ENCODE measurements at places on chromosomes 1 and 21.
A peak's percentile ranks its signal among the peaks of the same experiment; 100 is the strongest.

DNA sequence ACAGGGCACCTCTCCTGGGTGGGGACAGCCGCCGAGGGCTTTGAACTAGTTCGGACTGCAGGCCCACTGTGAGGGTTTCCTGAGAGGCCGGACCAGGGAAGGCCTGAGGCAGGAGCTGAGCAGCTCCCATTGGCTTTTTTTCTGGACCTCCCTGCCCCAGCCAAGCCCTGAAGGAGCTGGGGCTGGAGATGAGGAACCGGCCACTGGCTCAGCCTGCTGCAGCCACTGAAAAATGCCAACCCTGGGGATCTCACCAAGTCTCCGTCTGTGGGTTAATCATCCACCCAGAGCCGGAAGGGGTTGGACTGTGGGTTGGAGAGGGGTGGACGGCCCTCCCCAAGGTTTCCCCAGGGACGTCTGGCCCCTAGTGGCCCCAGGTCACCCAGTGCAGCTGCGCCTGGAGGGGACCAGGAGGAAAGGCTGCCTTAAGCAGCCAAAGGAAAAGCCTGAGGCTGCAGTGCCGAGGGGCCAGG is 2.5 kb downstream of the VWA1 start:
- no peak for DNase-seq

- DNase-seq, result no peak
Observed at GRCh38 chr1:16992675-16993074, 12.3 kb upstream of the MFAP2 start.

GRCh38 chr1:228190778-228191177 is 17.1 kb upstream of the OBSCN start:
- no peak for DNase-seq

GRCh38 chr1:65190229-65190628 is 42.2 kb downstream of the AK4 start:
- no peak for DNase-seq

GRCh38 chr1:42822800-42823392 is 5.7 kb upstream of the SVBP start:
- DNase-seq, result peak; percentile 24

DNA sequence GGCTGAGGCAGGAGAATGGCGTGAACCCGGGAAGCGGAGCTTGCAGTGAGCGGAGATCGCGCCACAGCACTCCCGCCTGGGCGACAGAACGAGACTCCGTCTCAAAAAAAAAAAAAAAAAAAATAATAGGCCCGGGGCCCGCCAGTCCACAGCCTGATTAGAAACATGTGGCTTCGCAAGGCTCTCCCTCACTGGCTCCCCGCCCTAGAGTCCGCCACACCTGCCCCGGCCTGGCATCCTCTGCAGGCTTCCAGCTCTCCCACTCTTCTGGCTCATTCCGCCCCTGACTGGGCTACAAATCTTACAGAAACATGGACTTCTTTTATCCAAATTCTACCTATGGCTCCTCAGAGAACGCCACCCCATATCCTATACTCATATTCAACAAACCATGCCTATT is 32.4 kb downstream of the PGBD5 start:
- DNase-seq, result no peak

DNA sequence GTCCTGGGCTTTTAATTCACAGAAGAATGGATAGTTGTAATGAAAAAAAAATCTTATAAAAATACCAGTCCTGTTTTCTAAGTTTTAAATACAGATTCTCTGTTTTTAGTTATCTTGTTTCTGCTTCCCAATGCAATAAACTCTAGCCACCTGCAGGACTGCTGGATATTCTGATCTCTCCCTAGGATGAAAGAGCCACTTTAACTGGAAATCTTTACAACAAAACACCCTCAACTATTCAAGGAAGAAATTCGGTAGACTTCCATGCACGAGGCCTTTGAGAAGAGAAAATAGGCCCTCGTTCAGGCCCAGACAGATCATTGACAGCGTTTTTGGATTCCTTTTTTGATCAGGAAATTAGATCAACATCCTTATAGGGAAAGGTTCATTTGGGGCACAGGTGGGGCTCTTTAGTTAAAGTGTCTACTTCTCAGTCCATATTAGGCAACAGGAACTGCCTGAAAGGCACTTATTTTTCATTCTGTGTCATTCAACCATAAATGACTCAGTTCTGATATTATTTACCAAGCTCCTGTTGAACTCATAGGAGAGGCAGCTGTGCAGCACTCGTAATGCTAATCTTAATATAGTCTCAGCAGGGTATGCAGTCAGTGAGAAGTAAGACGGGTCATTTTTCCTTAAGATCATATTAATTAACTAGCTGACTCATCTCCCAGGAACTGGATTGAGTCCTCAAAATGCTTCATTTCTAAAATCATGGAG is 71.1 kb upstream of the ERRFI1 start:
- DNase-seq, result no peak

DNA sequence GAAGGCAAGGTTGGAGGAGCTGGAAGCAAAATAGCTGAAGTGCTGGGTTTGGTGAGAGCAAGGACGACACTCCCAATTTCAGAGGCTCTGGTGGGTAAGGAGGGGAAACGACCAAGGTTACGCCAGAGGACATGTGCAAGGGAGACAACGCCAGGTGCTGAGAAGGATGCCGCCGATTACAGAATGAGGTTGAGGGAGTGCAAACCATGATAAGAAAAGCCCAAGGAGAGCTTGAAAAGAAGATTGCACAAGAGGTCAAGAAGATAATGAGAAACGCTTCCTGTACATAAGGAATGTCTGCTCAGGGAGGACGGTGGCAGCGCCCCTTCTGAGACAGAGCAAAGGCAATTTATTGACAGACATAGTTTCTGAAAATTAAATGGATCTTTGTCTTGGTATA is 382.0 kb upstream of the PROX1 start:
- DNase-seq, result no peak

DNA sequence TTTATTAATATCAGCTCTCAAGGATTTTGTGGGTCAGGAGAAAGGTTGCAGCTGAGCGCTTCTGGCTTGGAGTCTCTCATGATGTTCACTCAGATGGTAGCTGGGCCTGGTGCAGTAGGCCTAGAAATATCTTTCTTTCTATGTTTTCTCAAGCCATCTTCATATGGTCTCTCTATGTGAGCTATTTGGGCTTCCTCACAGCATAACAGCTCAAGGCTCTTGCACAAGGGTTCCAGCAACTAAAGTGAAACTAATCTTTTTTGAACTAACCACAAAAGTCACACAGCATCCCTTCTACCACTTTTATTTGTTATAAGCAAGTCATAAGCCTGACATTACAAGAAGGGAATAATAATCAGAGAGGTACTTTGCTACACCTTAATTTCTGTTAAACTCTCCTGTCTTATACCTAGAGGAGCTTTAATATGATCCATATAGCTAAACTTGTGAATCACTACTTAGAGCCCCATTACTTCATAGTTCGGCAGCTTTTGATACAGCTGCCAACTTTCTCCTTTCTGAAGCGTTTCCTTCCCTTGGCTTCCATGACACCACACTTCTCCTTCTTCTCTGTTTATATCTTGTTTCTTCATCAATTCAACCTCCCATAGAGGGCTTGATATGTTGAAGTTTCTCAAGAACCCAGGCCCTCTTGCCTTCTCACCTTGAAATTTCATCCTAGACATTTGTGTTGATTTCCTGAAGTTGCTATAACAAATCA is 720.2 kb downstream of the LTN1 start:
- no peak for DNase-seq

DNA sequence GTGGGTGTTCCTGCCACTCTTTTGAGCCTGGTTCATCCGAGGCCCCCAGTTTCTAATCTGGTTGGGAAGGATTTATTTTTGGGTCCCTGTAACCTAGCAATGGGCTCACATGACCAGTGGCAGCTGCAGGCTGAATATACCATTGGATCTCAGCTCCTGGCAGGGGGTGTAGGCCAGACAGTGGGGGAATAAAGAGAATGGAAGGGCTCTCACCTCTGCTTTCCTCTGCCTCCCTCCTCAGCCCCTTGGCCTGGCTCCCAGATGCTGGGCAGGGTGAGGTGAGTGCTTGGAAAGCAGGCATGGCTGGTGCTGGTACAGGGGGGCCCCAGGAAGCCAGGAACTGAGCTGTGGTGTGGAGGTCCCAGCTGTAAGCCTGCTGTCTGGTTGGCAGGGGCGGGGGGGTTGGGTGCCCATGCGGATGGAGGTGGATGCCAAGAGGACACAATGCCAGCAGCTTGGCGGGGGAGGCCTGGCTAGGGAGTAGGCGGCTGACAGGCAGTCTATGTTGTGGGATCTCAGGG is 3.6 kb upstream of the GPR61 start:
- no peak for DNase-seq

GRCh38 chr1:11524465-11525150 is 45.7 kb downstream of the DISP3 start:
- no peak for DNase-seq

DNA sequence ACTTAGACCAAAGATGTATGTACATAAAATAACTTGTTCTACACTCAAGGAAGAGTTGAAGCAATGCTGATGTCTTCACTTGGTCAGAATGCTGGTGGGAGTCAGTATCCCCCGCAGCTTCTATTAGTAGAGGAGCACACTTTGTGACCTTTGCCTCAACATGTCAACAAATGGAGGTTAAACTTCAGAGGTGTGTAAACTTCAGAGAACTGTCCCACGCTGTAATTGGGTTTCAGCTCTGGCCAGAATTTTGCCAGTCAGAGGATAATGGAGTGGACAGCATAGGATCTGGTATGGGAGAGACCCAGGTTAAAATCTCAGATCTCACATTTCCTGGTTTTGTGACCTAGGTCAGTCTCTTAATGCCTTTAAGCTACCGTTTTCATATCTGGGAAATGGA is 107.6 kb upstream of the ZNF644 start:
- no peak for DNase-seq

- DNase-seq, result no peak
Observed at GRCh38 chr1:109732390-109732881, 8.4 kb downstream of the GSTM3 start.

DNA sequence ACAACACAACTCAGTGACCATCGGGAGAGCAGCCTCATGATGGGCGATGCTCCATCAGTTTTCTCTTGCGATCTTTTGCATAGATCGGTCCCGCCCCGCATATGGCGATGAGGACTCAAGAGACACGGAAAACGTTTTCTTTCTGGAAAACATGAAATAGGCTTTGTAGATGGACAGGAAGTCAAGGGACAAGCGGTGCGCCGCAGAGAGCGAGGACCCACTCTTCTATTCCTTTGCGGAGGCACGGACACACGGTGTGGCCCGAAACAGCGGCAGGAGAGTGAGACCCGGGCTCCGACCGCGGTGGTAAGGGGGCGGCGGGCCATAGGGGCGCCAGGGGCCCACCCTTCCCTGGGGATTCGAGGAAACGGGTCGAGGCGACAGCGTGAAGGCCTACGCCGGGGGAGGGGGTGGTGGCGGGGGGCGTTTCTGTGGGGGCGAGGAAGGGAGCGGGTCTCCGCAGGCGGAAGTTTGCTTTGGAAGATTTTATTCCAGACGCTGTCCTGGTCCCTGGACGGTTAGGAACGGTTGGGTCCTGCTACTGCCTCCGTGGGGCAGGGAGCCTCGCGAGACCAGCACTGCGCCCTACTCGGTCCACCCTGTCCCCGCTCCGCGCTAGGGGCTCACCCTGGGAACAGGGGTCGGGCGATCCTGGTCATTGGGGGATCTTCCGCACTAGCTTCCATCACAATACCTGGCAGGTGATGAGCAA is 796 bp upstream of the TDRKH start:
- no peak for DNase-seq

- DNase-seq, result peak; percentile 84
Observed at GRCh38 chr1:38608202-38608864, 251.2 kb downstream of the RRAGC start.

- no peak for DNase-seq
Observed at GRCh38 chr1:153343811-153344717, 4.6 kb downstream of the PGLYRP4 start.

DNA sequence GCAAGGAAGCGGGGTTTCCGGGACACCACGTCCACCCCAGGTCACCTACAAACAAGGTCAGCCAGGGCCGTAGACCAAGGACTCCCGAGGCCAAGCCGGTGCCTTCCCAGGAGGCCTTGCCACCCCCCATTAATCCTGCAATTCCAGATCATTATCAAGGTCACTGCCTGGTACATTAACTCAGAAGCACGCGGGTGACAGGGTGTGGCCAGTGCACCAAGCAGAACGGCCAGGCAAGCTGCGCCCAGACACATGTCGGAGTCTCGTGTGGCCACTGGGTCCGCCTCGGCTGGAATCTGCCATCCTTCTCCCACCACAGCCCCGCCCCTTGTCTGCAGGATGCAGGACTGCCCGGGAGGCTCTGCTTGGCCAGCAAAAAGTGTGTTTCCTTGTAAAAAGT is 144.7 kb downstream of the PRDM16 start:
- DNase-seq, result no peak

DNA sequence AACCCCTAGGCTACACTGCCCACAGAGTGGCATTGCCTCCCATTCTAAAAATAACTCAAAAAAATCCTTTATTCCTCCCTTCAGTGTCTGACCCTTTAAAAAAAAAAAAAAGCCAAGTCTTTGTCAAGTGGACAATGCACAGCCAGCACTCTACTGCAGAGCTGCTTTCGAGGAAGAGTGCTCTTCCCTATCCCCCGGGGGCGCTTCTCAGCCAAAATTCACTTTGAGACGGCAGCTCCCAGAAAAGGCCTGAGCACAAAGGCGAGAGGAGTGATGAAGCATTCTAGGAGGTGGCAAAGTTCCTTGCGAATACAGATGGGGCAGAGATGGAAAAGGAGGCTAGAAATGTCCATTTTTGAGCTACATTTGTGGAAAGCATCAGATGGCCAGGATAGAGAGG is 23.3 kb downstream of the EPHA10 start:
- DNase-seq, result no peak

- no peak for DNase-seq
Observed at GRCh38 chr1:23178414-23178813, 9.8 kb upstream of the LUZP1 start.

DNA sequence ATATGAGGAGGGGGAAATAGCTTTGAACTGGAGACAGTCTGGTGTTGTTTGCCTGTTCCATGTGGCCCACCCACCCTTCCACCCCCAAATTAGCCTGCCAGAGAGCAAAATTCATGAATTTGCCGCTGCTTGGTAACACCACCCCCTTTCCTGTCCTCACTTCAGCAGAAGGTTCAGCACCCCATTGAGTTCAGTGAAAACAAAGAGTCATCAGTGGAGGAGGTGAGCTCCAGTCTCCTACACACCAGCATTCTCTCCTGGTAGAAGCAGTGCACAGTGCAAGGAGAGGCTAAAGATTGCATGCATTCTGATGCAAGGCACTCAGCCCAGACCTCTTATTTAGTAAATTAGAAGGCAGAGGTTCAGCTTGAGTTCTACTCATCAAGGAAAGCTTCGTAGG is 99.7 kb upstream of the DYNLT5 start:
- no peak for DNase-seq

- peak; percentile 10 for DNase-seq
Observed at GRCh38 chr1:46341222-46342083, 846 bp downstream of the NSUN4 start.

GRCh38 chr1:79448426-79448825 is 441.9 kb upstream of the ADGRL4 start:
- DNase-seq, result no peak
